Fibroblast of mammary gland (primary cell): ENCODE measurements at places on chromosomes 16 and 17.

GRCh38 chr17:7854851-7855659 is at the start of gene TMEM88:
TMEM88 (plus strand) TSS chr17:7855066; CDS start chr17:7855075, 9 bp downstream.
- DNase-seq, result no peak

GRCh38 chr17:83068641-83069570 is 10.5 kb upstream of the METRNL start:
- DNase-seq, result no peak

GRCh38 chr17:52158450-52159042 is at the start of gene CA10:
CA10 (minus strand) TSS chr17:52158714.
- no peak for DNase-seq

GRCh38 chr17:58327363-58328194 is 1.0 kb downstream of the TSPOAP1 start:
- no peak for DNase-seq

DNA sequence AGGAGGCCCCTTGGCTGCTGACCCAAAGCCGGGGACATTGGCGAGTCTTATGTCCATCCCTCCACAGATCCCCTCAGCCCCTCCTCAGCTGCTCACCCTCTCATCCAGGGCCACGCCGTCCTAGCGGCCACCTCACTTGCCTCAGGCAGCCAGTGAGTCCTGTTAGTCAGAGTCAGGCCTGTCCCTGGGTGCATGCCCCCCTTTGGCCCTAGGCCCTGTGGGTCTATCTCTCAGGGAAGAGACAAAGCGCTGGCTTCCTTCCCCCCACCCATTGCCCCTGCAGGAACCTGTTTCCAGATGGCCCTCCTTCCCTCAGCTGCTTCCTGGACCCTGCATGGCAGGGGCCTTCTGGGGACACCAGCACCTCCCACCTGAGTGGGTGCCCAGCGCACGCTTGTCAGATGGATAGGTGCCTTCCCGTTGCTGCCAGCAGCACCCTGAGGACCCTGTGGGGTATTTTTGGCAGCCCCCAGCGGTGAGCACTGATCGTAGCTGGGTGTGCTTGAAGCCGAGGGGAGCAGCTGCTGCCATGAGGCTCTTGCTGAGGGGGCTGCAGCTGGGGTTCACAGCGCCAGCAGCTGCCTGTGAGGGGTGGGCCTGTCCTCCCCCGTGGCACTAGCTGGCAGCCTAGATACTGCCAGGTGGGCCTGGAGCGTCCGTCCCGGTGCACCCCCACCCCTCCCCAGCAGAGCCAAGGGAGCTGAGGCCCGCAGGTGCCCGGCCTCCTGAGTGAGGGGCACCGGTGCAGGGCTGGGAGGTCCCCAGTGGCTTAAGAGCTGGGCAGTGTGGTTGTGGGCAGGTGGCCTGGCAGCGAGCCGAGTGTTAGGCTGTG is 8.4 kb downstream of the DBNDD1 start:
- DNase-seq, result no peak

- DNase-seq, result no peak
Observed at GRCh38 chr17:17528696-17529652, 32.8 kb upstream of the RASD1 start.

- DNase-seq, result peak; percentile 80
Observed at GRCh38 chr17:4220655-4221054, 43.1 kb downstream of the ANKFY1 start.

DNA sequence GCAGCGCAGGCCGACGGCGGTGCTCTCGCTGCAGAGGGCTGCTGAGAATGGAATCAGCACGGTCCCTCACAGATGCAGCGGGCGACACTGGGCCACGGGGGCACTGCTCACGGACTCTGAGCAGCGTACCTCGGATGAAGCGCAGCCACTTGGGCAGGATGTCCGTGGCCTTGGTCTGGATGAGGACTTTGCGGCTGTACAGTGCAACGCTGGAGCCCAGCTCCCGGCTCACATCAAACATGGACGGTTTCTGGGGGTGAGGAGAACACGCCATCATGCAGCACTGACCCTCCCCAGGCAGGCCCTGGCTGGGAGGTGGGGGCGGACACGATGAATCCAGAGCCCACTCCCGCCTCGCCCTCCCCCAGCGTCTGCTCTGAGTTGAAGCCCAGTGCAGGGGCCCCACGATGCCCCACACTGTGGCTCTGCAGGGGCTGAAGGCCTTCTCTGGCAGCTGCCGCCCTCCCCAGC is 18.1 kb downstream of the DNASE1 start:
- DNase-seq, result no peak

- no peak for DNase-seq
Observed at GRCh38 chr16:69033151-69033949, 72.1 kb upstream of the HAS3 start.

DNA sequence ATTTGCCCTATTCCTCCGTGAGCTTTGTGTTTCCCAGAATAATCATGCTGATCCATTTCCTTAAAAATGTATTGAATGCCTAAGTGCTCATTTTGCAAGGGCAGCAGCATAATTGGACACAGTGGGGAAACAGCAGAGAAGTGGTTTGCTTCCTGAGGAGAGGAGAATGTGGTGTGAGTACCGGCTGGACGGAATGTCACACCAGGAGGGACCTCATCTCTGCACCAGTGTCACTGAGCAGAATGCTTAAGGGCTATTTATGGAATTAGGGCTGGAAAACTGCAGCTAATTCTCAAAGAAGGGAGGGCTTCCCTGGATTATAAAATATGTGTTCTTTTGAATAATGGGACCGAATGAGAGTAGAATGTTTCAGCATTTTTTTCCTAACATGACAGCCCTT is 1100.6 kb upstream of the RBFOX1 start:
- no peak for DNase-seq

GRCh38 chr17:39928858-39929645 is 1.5 kb downstream of the LRRC3C start:
- DNase-seq, result peak; percentile 95

DNA sequence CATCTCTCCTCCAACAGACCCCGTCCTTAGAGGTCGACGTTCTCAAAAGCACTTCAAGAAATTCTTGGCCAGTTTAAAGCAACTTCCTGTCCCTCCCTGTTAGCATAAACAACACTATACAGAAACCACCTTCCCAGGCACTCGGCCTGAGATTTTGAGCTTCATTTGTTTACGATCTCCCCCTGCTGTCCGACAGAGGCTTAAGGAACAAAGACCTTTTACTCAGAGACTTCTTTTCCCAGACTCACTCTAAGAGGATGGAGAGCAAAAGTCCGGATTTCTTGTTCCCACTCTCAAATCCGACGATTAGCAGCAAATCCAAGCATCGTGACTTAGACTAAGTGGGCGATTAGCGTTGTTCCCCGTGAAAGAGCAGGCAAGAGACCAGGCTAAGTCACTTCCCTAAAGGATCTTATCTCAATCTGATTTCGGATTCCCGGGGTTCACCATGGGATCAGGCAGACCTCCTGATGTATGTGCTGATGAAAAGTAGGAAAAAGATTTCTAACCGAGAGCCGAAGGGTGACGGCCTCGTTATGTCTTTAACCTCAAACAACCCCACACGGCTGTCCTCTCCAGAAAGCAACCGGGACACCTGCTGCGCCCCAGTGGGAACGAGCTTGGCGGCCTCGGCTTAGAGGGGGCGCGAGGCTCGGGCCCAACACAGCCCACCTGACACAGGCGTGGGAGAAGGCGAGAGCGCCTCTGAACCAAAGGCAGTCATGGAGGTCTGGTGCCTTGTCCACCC is 598 bp downstream of the INPP5K start:
- peak; percentile 87 for DNase-seq

- no peak for DNase-seq
Observed at GRCh38 chr16:28543072-28543471, 4.3 kb upstream of the NUPR1 start.

DNA sequence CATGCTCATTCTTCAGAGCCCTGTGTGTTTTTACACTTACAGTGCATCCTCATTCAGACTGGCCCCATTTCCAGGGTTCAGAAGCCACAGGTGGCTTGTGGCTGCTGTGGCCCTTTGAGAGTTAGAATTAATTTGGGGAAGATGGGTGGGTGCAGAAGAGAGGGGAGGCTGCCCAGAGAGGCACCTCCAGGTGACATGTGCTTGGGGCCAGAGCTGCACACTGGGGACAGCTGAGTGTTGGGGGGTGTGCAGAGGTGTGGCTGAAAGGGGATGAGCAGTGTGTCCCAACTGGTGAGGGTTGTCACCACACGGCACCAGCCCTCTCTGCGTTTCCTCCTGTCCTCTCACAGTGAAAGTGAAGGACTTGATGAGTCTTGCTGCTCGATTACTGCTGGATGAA is 6.9 kb upstream of the EIF1 start:
- no peak for DNase-seq
